Astrocyte (in vitro differentiated cells and primary cell): ENCODE measurements at places on chromosomes 2 and 18.

GRCh38 chr2:224657349-224657748, 58.8 kb downstream of the CCDC195 start:
- DNase-seq: no peak

- DNase-seq: no peak
Observed at GRCh38 chr2:152466980-152467676, 132.2 kb downstream of the FMNL2 start.

GRCh38 chr18:53422896-53423295, 801.6 kb downstream of the MBD2 start:
- no peak for DNase-seq

GRCh38 chr2:221943076-221943810, 355.6 kb downstream of the PAX3 start:
- peak; percentile 22 for DNase-seq

GRCh38 chr2:74821177-74822126, 12.5 kb upstream of the HK2 start:
- no peak for DNase-seq

DNA sequence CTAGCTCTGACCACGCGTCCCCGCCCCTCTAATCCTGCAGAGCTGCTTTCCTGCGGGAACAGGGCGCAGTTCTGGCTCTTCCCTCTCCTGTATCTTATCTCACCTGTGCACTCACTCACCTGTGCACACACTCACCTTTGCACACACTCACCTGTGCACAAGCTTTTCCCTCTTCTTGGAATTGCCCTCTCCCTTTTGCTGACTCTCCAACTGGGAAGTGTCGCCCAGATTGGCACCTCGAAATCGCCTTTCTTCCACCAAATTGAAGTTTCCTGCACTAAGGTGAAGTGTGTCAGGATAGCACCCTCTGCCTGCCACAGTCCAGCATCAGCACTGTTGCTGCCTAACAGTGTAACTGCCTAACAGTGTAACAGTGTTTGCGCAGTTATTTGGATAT, 566 bp upstream of the CMPK2 start:
- DNase-seq: peak; percentile 18

DNA sequence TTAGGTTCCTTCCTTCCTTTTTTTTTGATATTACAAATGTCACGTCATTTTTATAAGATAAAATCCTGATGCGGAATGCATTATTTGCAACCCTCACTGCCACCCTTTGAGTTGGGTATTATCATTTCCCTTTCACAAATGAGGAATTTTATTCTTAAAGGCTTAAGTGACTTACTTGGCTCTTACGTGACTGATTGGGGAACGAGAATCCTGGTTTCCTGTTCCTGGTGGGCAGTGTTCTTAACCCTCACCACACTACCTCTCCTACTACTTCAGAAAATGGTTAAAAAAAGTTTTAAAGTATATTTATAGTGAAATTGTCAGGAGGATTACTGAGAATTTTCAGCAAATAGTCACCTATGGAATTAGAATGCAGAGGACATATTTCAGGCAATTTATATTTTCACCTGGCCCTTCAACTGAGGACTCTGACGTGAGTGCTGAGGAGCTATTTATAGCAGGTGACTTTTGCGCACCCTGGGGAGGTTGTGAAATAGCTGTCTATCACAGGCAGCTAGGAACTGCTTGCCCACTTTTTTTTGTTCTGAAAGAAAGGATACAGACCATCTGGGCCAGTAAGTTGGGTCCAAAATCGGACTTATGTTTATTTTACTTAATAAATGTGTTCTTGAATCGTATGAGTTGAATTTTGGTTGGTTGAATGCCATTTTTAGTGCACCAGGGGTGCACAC, 18.7 kb upstream of the RASGRP3 start:
- peak; percentile 28 for DNase-seq

GRCh38 chr2:222653280-222653679, 2.6 kb downstream of the FARSB start:
- DNase-seq: no peak

DNA sequence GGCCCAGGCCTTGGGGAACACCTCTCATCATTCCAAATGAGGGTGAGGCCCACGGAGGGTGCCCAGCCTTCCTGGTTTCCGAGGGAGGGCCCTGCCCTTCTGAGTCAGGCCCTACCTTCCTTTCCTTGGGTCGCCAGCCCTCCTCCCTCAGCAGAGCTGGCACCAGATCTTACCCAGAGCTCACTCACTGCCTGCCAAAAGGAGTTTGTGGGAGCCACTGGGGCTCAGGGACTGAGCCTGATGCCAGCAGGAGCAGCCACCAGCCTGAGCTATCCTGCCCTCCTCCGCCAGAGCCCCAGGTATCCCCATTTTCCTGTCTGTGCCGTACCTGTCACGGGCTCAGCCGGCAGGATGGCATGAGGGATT, 64.1 kb downstream of the NRP2 start:
- no peak for DNase-seq

DNA sequence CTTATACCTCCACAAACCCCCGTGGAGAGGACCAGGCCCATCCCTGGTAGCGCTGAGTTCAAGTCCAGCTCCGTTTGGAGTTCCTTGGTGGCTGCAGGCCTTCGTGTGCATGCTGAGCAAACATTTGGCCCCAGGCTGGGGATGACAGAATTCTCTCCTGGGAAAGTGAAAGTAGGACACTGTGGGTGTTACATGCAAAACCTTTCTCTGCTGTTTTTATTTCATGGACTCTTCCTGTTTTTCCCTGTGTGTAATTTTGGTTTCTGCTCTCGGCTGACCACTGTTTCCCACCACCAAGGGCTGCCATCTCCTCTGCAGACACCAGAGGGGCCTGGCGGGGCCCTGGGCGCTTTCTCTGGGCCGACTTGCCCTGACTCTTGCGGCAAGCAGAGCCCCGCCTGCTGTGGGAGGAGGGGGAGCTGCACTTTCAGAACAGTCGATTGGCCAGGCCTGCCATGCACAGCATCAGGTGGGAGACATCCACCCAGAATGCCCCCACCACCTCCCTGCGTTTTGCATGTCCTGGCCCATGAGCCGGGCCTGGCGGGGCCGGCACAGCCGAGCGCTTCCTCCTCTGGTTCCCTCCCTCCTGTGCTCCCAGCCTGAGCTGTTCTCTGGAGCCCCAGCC, 102.4 kb downstream of the CABLES1 start:
- DNase-seq: peak; percentile 55

GRCh38 chr2:70748002-70748784, 19.8 kb downstream of the ADD2 start:
- DNase-seq: no peak
